Upper lobe of left lung (tissue), 6 donors: ENCODE measurements at places on chromosomes 13 and 19. TPM values are rescaled to one million over a fixed set of nuclear protein-coding genes. Genes with fewer than 3 reads are reported as not detected.
A peak's percentile ranks its signal among the peaks of the same experiment; 100 is the strongest.

DNA sequence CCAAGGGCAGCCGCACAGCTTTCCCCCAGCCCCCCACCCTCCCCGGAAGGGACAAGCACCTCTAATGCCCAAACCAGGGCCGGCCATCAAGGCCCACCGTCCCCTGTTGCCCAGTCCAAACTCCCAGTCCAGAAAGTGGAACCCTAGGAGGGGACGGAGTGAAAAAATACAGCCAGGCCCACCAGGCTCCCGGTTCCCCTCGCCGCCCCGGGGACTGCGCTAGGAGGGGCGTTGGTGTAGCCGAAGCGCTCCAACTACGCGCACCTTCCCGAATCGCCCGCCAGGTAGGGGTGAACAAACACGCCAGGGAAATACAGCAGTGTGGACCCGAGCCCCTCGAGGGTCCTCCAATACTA lies 1.3 kb downstream of the KLF16 start:
- no peaks in the 10 kb centered on the region for H3K36me3 ChIP-seq
- peak; percentile 79 for DNase-seq
- peaks cover 66% of the 10 kb centered on the region for H3K4me1 ChIP-seq
- no peaks in the 10 kb centered on the region for H3K27me3 ChIP-seq

ZNF441 gene
- 6.4 TPM for total RNA-seq

SIX5 gene
- 20.5 TPM for total RNA-seq

MAG gene
- 6.2 TPM for total RNA-seq
